ENCODE measurements at places on chromosomes 3 and 15.

GRCh38 chr3:150036780-150037179, 66.1 kb upstream of the PFN2 start:
- DNase-seq, result no peak

GRCh38 chr15:98860281-98861041, 147.1 kb downstream of the PGPEP1L start:
- no peak for DNase-seq

- no peak for DNase-seq
Observed at GRCh38 chr3:147383617-147384016, 22.7 kb downstream of the ZIC4 start.

- no peak for DNase-seq
Observed at GRCh38 chr3:138434875-138435772, 708 bp downstream of the ESYT3 start.

DNA sequence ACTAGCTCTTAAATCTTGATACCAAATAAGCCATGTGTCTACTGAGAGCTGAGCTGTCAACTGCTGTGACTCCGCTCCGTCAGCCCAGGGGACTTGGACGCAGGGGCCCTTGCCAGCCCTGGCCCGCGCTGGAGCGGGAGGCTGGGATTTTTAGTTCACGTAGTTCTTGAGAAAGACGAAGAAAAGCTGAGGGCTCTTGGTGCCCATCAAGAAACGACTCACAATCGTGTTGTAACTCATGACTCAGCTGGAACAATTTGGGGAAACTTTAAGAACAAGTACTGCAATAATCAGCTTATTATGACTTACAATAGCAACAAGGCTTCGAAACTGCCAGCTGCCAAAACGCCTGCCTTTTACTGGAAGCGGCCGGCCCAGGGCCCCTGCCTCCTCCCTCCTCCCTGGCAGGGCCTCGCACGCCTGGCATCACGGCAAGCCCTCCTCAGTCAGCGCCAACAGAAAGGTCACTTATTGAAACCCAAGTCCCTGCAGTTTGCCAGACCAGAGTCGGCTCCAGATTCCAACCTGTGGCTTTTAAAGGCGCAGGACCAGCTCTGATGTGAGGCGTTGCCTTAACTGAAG, 60.3 kb downstream of the RGMA start:
- DNase-seq, result no peak

- DNase-seq, result no peak
Observed at GRCh38 chr15:92887869-92888268, 12.3 kb upstream of the CHD2 start.

DNA sequence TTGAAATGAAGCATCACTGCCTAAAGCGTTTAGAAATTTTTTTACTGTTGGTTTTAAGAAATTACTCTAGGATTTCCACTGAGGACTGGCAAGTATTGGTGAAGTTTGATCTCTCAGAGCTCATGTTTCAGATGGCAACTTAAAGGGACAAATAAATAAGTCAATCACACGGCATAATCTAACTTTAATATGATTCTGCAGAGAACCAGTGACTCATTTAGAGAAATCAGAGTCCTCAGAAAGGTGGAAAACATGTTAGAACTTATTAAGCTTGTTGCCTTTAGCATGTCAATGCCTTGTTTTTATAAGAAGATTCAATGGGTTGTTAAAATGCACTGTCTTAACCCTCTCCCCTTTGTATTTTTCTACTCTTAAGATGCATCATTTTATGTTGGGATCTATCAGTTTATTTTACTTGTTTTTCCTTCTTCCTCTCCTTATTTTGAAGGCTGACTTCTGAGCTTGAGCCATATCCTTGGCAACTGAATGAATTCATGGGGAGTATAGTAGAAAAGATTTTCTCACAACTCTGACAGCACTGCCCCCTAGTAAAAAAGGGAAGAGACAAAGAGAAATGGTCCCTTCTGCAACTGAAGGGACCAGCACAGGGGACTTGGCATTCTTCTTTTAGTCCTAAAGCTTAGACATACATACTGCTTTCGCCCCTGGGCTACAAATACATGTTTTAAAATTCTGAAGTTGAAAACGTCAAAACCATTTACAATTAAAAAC, 431.2 kb downstream of the LPP start:
- no peak for DNase-seq

DNA sequence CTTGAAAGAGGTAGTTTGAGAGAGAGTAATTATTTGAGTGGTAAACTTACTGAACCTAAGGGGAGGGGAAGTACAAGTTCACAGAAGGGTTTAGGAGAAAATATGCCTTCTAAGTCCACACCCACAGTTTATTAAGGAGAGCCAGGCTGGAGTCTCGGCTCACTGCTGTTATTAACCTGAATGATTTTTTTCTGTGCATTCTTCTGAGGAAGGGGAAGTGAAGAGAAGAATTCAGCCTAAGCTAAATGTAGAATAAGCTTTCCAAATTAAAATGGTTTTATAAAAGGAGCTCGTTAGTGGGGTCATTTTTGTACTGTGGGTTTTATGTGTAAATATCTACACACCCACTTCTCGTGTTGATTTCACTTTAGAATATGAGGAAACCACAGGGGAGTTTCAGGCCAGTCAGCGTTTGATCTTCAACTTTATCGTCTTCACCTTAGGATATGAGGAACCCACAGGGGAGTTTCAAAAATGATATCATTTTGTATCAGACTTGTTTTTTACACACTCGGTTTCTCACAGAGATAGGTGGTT, 1.5 kb downstream of the WHAMM start:
- peak; percentile 26 for DNase-seq

DNA sequence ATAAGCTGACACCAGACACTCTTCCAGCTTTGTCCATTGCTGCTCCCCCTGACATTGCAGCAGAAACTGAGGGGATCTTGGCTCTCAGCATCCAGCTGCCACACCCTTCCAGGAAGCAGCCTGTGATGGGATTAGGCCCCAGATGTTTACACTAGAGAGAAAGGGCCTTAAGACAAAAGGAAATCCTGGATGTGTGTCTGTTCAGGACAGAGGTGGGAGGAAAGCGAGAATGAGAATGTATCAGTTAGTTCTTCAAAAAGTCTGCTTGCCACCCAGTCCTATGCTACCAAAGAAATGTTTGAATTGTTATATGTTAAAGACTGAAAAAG, 58.8 kb downstream of the HES1 start:
- DNase-seq, result no peak

GRCh38 chr3:148881286-148881685, 16.2 kb downstream of the CPA3 start:
- DNase-seq, result no peak

DNA sequence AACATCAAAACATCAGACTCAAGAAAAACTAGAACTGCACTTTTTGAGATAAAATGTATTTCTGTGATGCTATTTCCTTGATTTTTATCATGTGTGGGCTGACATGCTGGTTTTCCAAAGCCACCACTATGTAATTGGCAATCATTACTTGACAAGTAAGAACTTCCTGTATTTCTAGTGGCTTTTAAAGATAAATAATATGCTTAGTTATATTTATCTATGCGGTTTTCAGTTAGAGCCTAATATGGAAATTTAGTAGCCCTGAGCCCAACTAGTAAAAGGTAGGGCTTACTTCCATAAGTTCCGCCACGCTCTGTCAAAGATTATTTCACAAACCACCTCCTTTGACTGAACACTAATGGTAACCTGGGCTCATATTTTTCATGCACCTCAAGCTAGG, 91.6 kb downstream of the PPARG start:
- DNase-seq, result no peak

DNA sequence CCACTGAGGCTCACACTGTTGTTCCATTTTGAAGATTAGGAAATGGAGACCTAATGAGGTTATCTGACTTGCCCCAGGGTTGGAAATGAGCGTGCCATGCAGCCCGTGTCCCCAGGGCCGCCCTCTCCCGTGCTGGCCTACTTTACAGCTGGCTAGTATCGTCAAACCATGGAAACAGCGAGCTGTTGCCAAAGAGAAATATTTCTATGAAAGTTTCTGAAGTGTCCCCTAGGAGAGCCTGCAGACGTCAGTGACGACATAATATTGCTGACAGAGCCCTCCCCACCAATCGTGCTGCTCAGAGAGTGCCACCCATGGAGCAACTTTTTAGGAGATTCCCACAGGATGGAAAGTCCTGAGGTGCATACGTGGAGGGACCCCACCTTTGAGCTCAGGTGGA, 11.2 kb upstream of the FAM174B start:
- DNase-seq, result no peak

All from stimulated activated CD4-positive, alpha-beta T cell treated with anti-CD3 and anti-CD28 coated beads, Interleukin-2, amount 100 ng/mL, for 24 hours (primary cell).